ENCODE measurements at places on chromosomes 6 and 20. TPM values are rescaled to one million over a fixed set of nuclear protein-coding genes. Genes with fewer than 3 reads are reported as not detected.

Gene RSPO4
- not detected for polyA plus RNA-seq

Gene DEFB121
- not detected for polyA plus RNA-seq

Gene BANF2
- polyA plus RNA-seq = not detected

Gene TRIM40
- not detected for polyA plus RNA-seq

Gene SLPI
- 34.8 TPM for polyA plus RNA-seq

Gene SLC4A11
- not detected for polyA plus RNA-seq

Gene LST1
- 23.4 TPM for polyA plus RNA-seq

Gene AAR2
- 7.9 TPM for polyA plus RNA-seq

Gene CFB
- 26.4 TPM for polyA plus RNA-seq

Gene OOEP
- 1.1 TPM for polyA plus RNA-seq

Gene SLC17A1
- not detected for polyA plus RNA-seq

Gene HDDC2
- 157 TPM for polyA plus RNA-seq
